NCI-H524 treated with DMSO at 0.1 percent for 48 hours (cell line): ENCODE measurements at places on chromosomes 6 and 20.

- no peak for DNase-seq
These were observed 534 bp downstream of the NANP start for GRCh38 chr20:25623225-25623735.

DNA sequence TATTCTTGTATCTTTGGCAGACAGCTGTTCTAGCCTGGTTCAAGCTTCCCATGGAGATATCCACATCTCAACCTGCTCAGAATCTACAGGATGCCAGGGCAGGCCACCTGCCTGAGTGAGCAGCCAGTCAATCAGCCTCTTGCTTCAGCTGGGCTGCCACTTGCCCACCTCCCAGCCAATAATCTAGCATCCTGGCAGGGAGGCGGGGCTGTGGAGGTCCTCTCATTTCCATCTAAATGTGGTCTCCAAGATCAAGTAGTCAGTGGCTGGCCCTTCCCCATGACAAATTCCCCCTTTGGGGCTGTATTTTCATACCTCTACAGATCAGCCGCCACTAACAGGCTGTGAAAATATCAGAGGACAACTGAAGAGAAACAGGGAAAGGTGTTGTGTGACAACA lies 33.0 kb upstream of the SPDEF start:
- no peak for DNase-seq

- DNase-seq = no peak
These were observed 23.7 kb downstream of the TGM2 start for GRCh38 chr20:38141204-38141888.

DNA sequence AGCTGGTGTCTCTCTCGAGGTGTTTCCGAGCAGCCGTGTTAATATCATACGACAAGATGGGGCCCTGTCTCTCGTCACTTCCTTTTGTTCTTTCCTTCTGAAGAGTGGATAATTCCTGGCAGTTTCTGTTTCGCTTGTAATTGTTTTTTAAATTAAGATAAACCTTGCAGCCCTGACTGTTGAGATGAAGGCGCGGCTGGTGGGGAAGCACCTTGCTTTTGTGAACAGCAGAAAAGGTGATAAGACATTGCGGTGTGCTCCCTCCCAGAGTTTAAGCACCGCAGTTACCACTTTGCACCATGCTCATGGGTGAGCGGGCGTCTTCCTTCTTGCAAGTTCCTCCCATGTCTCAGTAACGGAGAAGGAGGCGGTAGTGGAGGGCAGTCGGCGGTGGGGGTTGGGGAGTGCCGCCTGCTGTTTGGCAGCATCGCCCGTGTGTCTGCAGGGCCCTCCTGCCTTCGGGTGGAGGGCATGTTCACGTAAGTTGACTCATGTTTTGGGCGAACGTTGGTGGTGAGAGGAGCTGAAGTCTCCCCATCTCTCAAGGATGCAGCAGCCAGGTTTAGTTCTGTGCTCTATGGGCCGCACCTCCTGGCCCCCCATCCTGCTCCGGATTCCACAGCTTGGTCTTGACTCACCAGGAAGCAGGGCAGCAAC lies 345.9 kb downstream of the TAF4 start:
- no peak for DNase-seq

DNA sequence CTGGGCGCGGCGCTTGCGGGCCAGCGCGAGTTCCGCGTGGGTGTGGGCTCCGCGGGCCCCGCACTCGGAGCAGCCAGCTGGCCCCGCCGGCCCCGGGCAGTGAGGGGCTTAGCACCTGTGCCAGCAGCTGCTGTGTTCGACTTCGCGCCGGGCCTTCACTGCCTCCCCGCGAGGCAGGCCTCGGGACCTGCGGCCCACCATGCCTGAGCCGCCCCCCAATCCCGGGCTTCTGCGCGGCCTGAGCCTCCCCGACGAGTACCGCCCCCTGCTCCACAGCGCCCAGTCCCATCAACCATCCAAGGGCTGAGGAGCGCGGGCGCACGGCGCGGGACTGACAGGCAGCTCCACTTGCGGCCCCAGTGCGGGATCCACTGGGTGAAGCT lies 36.2 kb downstream of the RIOK1 start:
- DNase-seq = no peak

- no peak for DNase-seq
These were observed 272.8 kb downstream of the MAFB start for GRCh38 chr20:40416274-40416673.

DNA sequence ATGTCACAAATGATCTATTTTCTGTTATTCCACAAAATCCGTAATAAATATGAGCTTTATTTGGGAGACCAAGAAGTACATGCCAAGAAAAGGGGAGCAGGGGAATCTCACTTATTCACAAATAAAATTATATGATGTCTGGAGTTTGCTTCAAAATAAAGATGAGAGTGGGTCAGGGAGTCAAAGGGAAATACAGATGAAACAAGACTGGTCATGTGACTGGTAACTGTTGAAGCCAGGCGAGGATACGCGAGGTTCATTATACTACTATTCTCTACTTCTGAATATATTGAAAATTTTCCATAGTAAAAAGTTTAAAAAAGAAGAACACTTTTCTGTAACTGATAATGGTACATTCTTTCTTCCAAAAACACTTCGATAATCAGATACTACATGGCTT lies 14.6 kb downstream of the EPB41L2 start:
- DNase-seq = no peak

DNA sequence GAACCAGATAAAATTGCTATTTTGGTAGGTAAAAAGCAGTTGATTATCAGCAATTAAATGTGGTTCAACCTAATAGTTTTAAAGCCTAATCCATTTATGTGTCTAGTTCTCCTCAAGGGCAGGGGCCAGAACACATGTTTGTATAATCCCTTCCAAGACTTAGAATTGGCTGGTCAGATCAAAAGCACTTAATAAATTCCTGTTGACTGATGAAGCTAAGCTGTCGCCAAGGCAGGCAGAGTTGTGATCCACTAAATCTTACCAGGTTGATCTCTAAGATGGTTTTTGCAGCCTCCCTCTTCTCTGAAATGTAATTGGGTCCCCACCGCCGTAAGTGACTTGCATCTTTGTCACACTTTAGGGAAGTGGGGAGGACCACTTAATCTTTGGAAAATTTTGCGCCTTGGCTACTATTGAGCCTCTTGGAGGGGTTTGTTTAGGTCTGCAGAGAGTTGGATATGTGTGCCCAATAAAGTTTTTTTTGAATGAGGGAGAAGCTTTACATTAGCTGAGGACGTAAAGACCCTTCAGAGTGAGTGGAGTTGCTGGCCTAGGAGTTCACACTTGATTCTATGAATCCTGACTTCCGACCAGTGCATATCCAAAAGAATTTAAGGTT lies 65.9 kb downstream of the PHF20 start:
- DNase-seq = peak; percentile 81

- no peak for DNase-seq
These were observed 50.4 kb downstream of the ALDH5A1 start for GRCh38 chr6:24545183-24545582.

DNA sequence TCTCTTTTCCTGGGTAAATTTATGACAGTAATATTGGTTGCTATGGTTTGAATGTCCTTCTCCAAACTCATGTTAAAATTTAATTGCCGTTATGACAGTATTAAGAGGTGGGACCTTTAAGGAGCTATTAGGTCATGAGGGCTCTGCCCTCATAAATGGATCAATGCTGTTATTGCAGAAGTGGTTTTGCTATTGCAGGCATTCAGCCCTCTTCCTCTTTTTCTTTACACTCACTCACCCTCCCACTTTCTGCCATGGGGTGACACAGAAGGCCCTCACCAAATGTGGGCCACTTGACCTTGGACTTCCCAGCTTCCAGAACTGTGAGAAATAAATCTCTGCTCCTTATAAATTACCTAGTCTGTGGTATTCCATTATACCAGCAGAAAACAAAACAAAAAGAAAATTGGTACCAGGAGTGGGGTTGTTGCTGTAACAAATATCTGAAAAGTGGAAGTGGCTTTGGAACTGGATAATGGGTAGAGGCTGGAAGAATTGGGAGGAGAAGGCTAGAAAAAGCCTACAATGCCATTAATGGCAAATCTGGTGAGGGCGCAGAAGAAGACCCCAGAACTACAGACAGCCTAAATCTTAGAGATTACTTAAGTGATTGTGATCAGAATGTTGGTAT lies 24.8 kb upstream of the IGF2R start:
- no peak for DNase-seq

GRCh38 chr20:46027245-46027853 lies 1.7 kb upstream of the SLC12A5 start:
- DNase-seq = no peak

DNA sequence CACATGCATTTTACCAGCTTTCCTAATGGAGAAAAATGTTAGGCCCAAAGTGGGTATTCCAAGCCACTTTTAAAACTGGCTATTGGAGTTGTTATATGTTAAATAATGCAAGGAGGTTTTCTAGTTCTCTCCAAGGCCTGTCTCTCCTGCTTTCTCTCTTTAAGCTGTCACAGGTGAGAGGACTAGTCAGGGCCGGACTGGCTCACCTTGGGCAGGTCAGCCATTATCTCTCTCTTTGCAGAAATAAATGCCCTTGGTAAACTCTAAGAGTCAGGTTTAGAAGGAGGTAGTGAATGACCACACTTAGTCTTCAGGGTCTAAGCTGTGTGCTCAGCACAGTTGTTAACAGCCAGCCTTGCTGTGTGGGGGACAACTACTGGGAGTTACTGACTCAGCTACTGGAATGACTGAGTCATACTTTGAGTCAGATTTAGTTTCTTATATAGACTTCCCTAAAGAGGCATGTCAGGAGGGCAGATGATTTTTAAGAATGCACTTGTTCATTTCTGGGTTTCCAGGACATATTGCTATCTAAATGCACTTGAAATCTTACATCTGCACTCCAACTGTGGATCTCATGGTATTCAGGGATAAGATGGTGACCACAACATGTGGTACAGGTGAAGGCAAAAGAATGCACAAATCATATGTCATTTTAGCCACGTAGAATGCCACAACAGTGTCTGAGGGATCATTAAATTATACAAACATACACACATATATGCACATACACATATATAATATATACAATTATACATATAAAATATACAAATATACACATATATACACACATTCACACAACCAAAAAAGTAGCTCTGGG lies 719.4 kb downstream of the EPM2A start:
- no peak for DNase-seq

GRCh38 chr20:32201296-32201976 lies 6.1 kb downstream of the PLAGL2 start:
- no peak for DNase-seq

- no peak for DNase-seq
These were observed 35.3 kb downstream of the DLL1 start for GRCh38 chr6:170255426-170256125.

- no peak for DNase-seq
These were observed 29.1 kb downstream of the HECA start for GRCh38 chr6:139164001-139164400.

GRCh38 chr6:82114748-82115147 lies 132.8 kb downstream of the IBTK start:
- no peak for DNase-seq
